Inflammatory macrophage treated with lipopolysaccharide for 1 hour (primary cell): ENCODE measurements at places on chromosomes 11 and 22.

- no peak for DNase-seq
These were observed 23.0 kb downstream of the SIK3 start for GRCh38 chr11:117075186-117075585.

DNA sequence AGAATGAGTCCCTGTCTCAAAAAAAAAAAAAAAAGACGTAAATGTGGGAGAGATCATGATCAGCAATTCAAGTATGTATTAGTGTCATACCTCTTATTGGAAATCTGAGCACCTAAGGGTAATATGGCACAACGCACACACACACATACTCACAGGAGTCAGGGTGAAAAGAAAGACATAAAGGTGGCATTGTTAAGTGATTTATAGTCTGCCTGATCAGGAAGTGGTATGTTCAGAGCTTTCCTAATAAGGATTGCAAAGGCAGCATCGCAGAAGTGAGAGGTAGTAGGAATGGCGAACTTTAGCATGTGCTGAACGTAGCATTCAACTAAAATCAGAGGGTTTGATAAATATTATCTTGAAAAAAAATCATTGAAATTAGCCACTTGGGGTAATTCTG lies 854.3 kb downstream of the METTL15 start:
- DNase-seq = no peak

- DNase-seq = no peak
These were observed 1276.6 kb downstream of the BRD1 start for GRCh38 chr22:48551061-48551460.

DNA sequence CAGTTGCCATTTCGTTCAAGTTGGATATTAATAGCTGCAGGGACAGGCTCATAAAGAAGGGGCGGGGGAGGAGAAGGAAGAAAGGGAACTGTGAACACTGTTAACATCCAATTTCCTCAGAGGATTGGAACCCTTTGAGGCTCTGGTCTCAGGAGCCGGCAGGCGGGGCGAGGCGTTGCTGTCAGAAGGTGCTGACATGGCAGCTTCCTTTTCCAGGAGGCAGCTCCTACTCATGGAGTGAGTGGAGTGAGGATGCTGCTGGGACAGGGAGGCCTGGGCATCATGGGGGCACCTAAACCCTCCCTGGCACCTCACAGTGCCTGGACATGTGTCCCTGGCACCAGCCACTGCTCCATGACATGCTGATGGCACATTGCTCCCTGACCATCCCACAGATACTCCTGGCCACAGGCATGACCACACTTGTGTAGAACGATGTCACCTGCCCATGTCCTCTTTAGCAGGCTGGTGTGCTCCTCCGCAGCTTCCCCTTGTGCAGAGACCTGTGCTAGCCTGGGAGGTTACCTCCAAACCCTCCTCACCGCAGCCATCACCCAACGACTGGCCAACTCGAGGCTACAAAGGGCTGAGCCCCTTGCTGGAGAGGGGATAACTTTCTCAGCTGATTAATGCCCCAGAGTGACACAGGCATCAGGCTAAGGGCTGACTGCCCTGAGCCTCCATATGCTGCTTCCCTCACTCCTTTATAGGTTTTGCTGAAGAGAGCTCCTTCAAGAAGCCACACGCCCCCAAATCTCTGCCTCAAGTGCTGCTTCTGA lies 79.6 kb upstream of the NECTIN1 start:
- no peak for DNase-seq

GRCh38 chr11:17185938-17186337 lies 21.8 kb downstream of the PIK3C2A start:
- DNase-seq = no peak

GRCh38 chr11:123054301-123055065 lies 7.5 kb downstream of the HSPA8 start:
- peak; percentile 54 for DNase-seq

GRCh38 chr11:91694331-91694730 lies 530.3 kb upstream of the FAT3 start:
- no peak for DNase-seq

DNA sequence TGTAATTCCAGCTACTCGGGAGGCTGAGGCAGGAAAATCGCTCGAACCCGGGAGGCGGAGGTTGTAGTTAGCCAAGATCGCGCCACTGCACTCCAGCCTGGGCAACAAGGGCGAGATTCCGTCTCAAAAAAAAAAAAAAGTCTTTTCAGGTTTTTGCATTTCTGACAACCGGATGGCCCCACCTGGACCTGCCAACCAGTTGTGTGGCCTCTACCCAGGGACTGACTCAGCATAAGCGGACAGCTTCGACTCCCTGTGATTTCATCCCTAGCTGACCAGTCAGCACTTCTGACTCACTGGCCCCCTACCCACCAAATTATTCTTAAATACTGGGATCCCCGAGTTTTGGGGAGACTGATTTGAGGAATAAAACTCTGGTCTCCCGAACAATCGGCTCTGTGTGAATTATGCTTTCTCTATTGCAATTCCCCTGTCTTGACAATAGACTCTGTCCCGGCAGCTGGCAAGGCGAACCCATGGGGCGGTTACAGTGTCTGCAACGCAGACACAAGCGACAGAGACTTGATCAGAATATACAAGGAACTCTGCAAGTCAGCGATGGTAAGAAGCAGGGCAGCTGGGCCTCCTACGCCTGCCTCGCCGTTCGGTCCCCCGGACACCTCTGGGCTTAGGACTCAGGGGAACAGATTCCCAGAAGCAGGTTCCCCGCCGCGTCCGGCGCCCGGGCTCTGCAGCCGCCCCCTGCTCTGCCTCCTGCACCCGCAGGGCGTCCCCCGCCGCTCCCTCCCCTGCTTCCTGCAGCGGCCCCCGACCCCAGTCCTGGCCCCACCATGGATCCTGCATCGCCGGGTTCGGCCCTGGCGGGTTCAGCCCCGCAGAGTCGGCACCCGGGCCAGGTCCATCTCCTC lies 741 bp upstream of the TALDO1 start:
- DNase-seq = peak; percentile 31

- DNase-seq = peak; percentile 70
These were observed 19.8 kb upstream of the RAPSN start for GRCh38 chr11:47468598-47469214.

DNA sequence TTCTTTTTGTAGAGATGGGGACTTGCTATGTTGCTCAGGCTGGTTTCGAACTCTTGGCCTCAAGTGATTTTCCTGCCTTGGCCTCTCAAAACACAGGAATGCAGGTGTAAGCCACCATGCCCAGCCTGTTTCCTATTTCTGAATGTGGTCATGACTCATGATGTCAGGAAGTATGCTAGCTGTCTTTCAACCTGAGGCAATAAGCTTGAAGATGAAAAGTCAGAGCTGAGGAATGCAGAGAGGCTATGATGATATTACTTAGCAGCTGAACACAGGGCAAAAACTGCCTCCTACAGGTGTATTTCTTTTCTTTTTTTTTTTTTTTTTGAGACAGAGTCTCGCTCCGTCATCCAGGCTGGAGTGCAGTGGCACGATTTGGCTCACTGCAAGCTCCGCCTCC lies 9.0 kb upstream of the NUCB2 start:
- DNase-seq = no peak

GRCh38 chr11:86869966-86870570 lies 69.7 kb downstream of the PRSS23 start:
- peak; percentile 9 for DNase-seq

DNA sequence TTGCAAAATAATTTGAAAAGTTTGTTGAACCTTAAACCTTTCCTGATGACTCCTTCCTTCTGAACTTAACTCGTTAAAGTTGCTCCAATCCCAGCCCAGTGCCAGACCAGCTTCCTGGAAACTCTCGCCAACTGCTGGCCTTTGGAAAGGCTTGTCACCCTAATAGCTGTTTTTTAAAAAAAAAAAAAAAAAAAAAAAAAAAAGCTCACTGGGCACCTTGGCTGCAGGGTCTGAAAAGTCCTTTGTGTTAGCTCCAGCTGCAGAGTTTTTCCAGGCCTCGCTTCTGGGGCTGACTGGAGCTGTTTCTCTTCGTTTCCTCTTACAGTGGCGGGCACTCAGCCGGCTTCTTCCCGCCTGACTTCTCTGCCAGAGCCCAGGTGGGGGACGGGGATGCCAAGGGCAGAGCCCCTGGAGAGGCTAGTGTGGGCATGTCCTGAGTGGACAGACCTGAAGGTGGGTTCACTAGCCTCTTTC lies 25.1 kb downstream of the KCNQ1OT1 start:
- no peak for DNase-seq

DNA sequence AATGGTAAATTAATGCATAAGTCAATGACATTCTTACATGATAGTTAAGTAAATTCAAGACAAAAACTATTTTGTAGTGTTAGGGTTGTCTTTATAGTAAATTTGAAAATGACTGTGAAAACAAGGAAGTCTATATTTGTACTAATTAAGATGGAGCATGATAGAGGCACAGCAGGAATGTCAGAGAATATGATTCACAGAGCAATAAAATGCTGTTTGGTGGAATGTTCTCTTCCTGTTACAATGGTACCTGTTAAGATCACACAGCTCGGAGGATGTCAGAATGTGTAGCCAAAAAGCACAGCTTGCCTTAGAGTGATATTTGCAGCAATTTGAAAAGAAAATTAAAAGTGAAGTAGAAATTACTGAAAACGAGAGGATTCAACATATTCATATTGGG lies 2339.7 kb upstream of the RAG2 start:
- DNase-seq = no peak

- DNase-seq = no peak
These were observed 653.5 kb downstream of the FAM181B start for GRCh38 chr11:82080160-82080559.

DNA sequence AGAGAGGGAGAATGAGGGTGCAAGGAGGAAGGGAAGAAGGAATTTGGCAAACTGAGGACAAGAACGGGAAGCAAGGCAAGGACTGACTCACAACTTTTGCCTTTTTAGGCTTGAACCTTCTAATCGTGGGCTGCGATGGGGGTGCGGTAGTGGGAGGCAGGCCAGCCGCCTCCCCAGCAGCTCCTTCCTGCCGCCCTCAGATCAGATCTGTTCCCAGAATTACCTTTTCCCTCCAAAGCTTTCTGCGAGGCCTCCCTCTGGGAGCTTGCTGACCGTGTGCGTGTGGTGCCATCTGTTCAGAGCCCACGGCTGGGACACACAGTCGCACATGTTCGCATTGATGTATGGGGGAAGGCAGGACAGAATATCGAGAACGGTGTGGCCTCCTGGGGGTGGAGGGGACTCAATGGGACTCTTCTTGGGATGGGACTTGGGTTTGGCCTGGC lies 86.9 kb upstream of the PARVA start:
- DNase-seq = no peak

- DNase-seq = no peak
These were observed 104.7 kb upstream of the E2F8 start for GRCh38 chr11:19345519-19345847.

DNA sequence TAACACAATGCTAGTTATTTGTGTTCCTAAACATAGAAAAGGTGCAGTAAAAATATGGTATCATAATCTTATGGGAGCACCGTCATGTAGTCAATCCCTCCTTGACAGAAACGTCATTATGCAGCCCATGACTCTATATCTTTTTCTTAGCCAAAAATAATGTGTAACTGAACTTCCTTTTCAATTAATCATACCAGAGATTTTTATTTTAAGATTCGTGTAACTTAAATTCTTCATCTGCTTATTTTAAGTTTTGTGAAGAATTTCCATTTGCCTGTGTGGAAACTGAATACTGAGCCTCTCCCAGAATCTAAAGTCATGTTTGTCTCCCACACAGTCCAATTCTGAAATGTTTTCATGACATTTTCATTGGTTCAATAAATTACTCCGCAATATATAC lies 699.1 kb downstream of the KCNA4 start:
- DNase-seq = no peak

DNA sequence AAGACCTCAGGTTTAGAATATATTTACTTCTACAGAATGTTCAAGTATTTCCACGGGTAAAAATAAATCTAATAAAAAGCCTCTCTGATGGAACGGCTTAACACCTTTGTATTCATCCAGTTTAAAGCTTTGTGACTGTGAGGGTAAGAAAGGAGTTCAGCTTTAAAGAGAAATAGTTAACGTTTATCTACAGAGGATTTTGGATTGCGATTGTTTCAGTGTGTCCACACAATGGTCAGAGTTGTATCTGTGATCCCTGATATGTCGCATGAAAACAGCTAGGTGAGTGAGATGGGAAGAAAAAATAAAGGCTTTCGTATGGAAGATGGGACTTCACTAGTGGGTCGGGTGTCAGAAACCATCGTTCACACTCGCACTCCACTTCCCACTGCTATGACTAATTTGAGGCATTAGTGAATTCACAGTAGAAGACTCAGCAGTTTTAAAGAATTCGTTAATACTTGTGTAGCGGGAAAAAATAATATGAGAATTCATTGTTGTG lies 1.6 kb downstream of the APLP2 start:
- peak; percentile 51 for DNase-seq

- DNase-seq = no peak
These were observed 67.7 kb upstream of the CLNS1A start for GRCh38 chr11:77705195-77705875.

DNA sequence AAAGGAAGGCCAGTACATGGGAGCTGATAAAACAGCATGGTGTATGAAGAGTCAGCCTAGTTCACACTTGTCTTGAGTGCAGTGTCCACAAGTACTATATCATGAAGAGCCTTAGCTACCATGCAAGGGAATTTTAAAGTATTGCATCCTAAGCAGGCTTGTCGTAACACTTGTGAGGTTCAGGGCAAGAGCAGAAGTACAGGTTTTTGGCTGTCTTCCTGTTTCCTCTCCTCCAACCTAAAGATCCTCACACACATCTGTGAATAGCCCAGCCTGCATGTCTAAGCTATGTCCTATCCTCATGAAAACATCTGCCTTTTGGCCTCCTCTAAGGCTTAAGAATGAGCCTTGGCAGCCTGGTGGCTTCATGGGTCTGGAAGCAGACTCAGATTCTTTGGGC lies 34.6 kb upstream of the TMEM123 start:
- no peak for DNase-seq

DNA sequence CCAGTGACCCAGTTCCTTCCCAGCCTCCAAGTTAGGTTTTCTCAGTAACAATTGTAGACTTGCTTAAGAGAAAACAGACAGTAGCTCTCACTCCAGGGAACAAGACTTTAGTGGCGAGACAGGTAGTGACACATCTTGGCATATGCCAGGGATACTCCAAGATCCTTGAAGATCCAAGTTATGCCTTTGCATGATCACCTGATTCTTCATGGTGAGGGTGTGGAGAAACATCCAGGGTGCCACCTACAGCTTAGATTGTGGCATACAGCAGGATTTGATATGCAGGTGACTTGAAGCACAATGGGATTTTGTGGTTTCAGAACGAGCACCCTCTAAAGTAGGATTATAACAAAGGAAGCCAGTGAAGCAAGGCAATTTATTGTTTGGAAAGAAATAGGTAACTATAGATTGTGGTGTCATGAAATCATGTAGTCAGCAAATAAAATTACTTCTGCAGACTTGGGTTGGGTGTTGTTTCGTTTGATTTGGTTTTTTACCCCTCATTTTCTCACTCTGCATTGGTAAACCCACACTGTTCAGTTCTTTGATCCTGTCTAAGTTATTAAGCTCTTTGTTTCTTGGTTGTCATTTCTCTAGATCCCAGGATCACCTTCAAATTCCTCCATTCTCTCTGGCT lies 9.2 kb downstream of the POU2AF3 start:
- no peak for DNase-seq
